ENCODE measurements at places on chromosomes 1 and 21. TPM values are rescaled to one million over a fixed set of nuclear protein-coding genes. Genes with fewer than 3 reads are reported as not detected.

Gene CELA3B
- not detected for total RNA-seq

Gene MRPS21
- 84.8 TPM for total RNA-seq

Gene HRNR
- not detected for total RNA-seq

Gene CACNA1S
- total RNA-seq = not detected

Gene CFAP57
- total RNA-seq = 0.50 TPM

Gene OR10Z1
- total RNA-seq = not detected

Gene TENT5C
- 0.35 TPM for total RNA-seq

Gene SNX7
- total RNA-seq = 53.0 TPM

Gene C8B
- not detected for total RNA-seq

Gene FCGR2B
- total RNA-seq = not detected

Gene ERICH3
- total RNA-seq = not detected

Gene ADORA1
- total RNA-seq = 1.7 TPM

Measured in mammary epithelial cell (primary cell).